ENCODE measurements at places on chromosomes 1 and 21. TPM values are rescaled to one million over a fixed set of nuclear protein-coding genes. Genes with fewer than 3 reads are reported as not detected.

- H3K27ac ChIP-seq: no peak overlapping the region
- no peak overlapping the region for H3K4me3 ChIP-seq
- peaks cover 18% of the 10 kb centered on the region for H3K4me1 ChIP-seq
- H3K36me3 ChIP-seq: no peaks in the 10 kb centered on the region
- DNase-seq: no peak
Measured at GRCh38 chr1:206887701-206888100, 9.5 kb upstream of the IL24 start.

DNA sequence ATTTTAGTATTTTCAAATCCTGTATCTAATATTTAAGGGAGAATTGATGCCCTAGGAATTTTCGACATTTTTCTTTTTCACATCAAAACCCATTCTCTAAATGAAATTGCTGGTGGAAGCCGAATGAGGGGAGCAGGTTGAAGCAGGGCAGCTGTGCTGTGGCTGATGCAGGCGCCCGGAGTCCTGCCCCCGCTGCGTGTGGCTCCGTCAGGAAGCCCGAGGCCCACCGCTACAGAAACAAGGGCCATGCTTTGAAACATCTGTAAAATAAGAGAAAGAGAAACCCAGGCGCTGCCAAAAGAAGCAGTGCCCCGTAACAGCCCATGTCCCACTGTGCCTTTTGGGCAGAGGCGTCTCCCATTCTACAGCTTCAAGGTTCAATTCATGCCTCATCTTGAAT lies 41.1 kb downstream of the TENT5C start:
- H3K4me1 ChIP-seq: peaks cover 4% of the 10 kb centered on the region
- no peak for DNase-seq
- no peaks in the 10 kb centered on the region for H3K27me3 ChIP-seq
- H3K36me3 ChIP-seq: no peaks in the 10 kb centered on the region

GRCh38 chr1:31712630-31713029 lies 8.8 kb upstream of the COL16A1 start:
- no peaks in the 10 kb centered on the region for H3K36me3 ChIP-seq
- no peak overlapping the region for H3K27ac ChIP-seq
- peaks cover 18% of the 10 kb centered on the region for H3K4me1 ChIP-seq
- no peak overlapping the region for H3K4me3 ChIP-seq
- no peak for DNase-seq
- no peaks in the 10 kb centered on the region for H3K27me3 ChIP-seq

DNA sequence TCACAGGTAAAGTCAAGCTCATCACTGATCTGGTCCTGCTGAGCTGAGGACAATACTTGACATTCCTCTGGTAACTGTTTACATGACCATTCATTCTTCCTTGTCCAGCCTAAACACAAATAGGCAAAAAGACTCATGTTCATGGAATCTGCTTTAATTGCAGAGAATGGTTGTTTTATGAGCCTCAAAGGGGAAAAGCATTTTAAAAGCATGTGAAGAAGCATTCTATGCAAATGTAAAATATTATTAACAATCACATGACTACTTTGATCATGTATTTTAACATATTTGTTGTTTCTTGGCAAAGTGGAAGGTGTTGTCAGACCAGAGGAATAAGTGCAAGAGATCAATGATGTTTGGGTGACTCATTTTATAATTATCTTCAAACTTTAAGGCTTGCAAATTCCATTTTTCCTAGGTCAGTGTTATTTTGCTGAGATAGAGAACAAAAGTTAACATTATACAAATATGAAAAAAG lies 133.7 kb downstream of the RUNX1 start:
- no peak overlapping the region for H3K27ac ChIP-seq
- no peaks in the 10 kb centered on the region for H3K27me3 ChIP-seq
- no peaks in the 10 kb centered on the region for H3K36me3 ChIP-seq
- DNase-seq: peak; percentile 10
- H3K4me1 ChIP-seq: peaks cover 8% of the 10 kb centered on the region

Gene MAGI3
- total RNA-seq: 9.7 TPM

Gene SPTA1
- not detected for total RNA-seq

All from GM23338 (cell line).